ENCODE measurements at places on chromosomes 12 and 14. TPM values are rescaled to one million over a fixed set of nuclear protein-coding genes. Genes with fewer than 3 reads are reported as not detected.
A peak's percentile ranks its signal among the peaks of the same experiment; 100 is the strongest.

The CD163 gene
- polyA plus RNA-seq = 22.8 TPM

The ADAMTS20 gene
- polyA plus RNA-seq = not detected

The ETV6 gene
- polyA plus RNA-seq = 5.2 TPM

The ACSM4 gene
- not detected for polyA plus RNA-seq

The EAPP gene
- polyA plus RNA-seq = 46.0 TPM

The HHIPL1 gene
- 0.32 TPM for polyA plus RNA-seq

The TRPV4 gene
- 24.5 TPM for polyA plus RNA-seq

- H3K27ac ChIP-seq = no peak overlapping the region
- H3K4me1 ChIP-seq = no peaks in the 10 kb centered on the region
- no peaks in the 10 kb centered on the region for H3K27me3 ChIP-seq
- H3K4me3 ChIP-seq = no peak overlapping the region
Measured at GRCh38 chr14:87935886-87936285, 57.1 kb downstream of the GALC start.

- no peak for DNase-seq
- H3K27ac ChIP-seq = no peak overlapping the region
- H3K4me3 ChIP-seq = no peak overlapping the region
- no peaks in the 10 kb centered on the region for H3K36me3 ChIP-seq
- no peaks in the 10 kb centered on the region for H3K27me3 ChIP-seq
Measured at GRCh38 chr12:63313139-63313538, 162.1 kb upstream of the AVPR1A start.

GRCh38 chr14:82449926-82450468 is 916.3 kb upstream of the SEL1L start:
- no peak for DNase-seq
- H3K4me3 ChIP-seq = no peak overlapping the region
- H3K27me3 ChIP-seq = no peaks in the 10 kb centered on the region
- H3K4me1 ChIP-seq = no peaks in the 10 kb centered on the region
- no peaks in the 10 kb centered on the region for H3K36me3 ChIP-seq

- no peak overlapping the region for H3K4me3 ChIP-seq
- peak; percentile 68 for DNase-seq
- no peaks in the 10 kb centered on the region for H3K27me3 ChIP-seq
- no peaks in the 10 kb centered on the region for H3K36me3 ChIP-seq
Measured at GRCh38 chr14:104554088-104554607, 25.4 kb upstream of the C14orf180 start.

DNA sequence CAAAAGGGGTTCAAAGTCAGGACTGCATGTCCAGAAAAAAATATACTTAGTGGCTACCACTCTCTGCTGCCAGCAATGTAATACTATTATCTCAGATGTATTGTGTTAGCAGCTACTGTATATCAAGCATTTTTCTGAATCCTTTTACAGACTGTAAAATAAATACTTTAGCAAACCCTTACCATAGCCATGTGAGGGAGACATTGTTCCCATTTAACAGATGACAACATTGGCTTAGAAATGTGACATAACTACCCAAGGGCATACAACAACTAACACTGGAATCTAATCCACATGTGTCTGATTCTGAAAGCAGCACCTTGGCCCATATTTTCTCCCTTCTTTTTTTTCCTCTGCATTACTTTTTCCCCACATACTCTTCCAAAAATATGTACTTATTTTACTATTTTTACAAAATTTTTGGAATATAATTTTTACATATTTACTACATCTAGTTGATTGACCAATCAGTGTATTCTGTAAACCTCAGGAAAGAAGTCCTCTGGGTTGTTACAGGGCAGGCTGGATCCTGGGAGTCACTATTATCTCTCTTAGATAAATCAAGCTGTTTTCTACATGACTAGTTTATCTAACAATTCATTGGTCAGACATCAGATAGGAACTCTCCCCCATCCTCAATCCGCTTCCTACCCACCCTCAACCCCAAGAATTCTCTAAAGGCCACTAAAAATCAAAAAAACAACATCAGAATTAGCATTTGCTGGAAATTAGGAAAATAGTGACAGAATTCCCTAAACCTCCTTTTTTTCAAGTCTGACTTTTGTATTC is 154.1 kb downstream of the BTG1 start:
- H3K36me3 ChIP-seq = no peaks in the 10 kb centered on the region
- no peak overlapping the region for H3K4me3 ChIP-seq
- H3K27ac ChIP-seq = no peak overlapping the region
- DNase-seq = no peak
- H3K4me1 ChIP-seq = no peaks in the 10 kb centered on the region

- H3K27ac ChIP-seq = peak overlapping the region; percentile 16
- H3K27me3 ChIP-seq = no peaks in the 10 kb centered on the region
- H3K4me3 ChIP-seq = no peak overlapping the region
- H3K4me1 ChIP-seq = peaks cover 32% of the 10 kb centered on the region
- no peaks in the 10 kb centered on the region for H3K36me3 ChIP-seq
- DNase-seq = no peak
Measured at GRCh38 chr12:19150273-19150900, 20.9 kb downstream of the PLEKHA5 start.

GRCh38 chr12:52434081-52434733 is at the start of gene KRT75:
Gene KRT75 (minus strand): TSS chr12:52434371. CDS start chr12:52434304, 67 bp downstream.
- no peak for DNase-seq
- H3K4me3 ChIP-seq = no peak within 1 kb of the TSS
- no peak within 1 kb of the TSS for H3K27ac ChIP-seq
- H3K4me1 ChIP-seq = no peaks in the 10 kb centered on the region
